ENCODE measurements at places on chromosomes 1 and 21.

DNA sequence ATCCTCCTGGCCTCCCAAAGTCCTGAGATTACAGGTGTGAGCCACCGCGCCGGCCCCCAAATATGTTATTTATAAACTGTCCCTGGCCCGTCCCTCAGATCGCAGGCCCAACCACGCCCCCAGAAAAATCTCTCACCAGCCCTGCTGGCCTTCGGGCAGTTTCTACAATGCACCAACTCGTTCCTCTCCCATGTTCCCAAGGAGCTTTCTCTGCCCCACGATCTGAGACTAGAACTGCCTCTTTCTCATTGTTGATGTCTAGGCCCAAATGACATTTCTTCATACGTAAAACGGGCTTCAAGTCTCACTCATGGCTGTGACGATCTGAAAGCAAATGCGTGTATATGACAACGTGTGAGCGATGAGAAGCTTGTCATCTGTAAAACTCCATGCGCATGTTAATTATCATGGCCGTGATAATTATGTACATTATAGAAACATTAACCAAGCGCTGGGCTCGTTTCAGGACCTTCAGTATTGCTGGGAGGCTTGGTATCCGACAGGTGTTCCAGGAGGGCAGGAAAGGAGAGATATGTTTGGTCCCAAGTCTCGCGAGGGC lies 748 bp upstream of the NIPAL3 start:
- peak overlapping the region; percentile 80 for H3K27ac ChIP-seq
- H3K4me3 ChIP-seq: peak overlapping the region; percentile 78
- H3K27me3 ChIP-seq: no peaks in the 10 kb centered on the region
- DNase-seq: no peak

GRCh38 chr1:35049116-35049515 lies 17.4 kb upstream of the ZMYM6 start:
- no peaks in the 10 kb centered on the region for H3K4me1 ChIP-seq
- no peaks in the 10 kb centered on the region for H3K36me3 ChIP-seq
- no peak overlapping the region for H3K4me3 ChIP-seq

GRCh38 chr1:247574664-247575063 lies 13.5 kb upstream of the OR2G2 start:
- DNase-seq: no peak
- H3K4me1 ChIP-seq: no peaks in the 10 kb centered on the region
- H3K36me3 ChIP-seq: no peaks in the 10 kb centered on the region
- no peak overlapping the region for H3K4me3 ChIP-seq
- no peaks in the 10 kb centered on the region for H3K27me3 ChIP-seq
- H3K27ac ChIP-seq: no peak overlapping the region

- H3K4me1 ChIP-seq: no peaks in the 10 kb centered on the region
- H3K27me3 ChIP-seq: no peaks in the 10 kb centered on the region
- no peak overlapping the region for H3K27ac ChIP-seq
These were observed 103.3 kb downstream of the MRPL39 start for GRCh38 chr21:25503981-25504380.

DNA sequence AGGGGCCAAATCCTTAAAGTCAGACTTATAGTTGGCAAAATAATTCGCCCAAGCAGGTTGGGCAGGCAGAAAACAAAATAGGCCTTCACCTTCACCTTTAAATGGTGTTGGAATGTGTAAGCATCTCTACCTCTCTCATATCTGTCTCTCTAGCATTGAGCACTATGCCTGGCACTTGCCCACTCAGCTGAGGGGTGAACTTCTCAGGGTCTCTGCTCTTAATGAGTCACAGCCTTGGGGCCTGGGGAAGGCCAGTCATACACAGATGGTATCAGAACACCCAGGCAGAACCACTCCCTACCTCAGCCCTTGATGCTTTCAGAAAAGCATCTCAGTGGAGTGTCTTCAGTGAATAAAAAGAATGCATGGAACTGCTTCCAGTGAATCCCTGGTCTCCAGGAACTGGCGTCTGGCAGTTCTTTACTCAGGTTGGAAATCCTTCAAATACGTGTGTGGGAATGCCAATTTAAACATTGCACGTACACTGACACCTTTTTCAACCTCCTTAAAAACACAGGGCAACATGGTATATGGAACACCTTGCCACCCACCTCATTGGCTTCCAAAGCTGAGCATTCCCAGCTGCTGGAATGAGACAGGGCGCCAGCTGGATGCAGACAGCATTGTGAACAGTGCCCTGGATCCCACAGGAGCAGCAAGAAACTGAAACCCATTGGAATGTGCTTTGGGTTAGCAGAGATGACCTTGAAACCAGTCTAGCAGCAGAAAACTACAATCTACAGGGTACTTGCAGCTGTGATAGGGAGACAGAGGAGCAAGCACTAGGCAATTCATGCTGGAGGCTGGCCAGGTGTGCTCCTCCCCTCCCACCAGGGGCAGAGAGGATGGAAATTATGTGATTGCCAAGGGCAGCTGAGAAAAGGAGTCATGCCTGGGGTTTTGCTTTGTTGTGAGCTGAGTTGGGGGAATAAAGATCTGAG lies 30.0 kb downstream of the ZNF697 start:
- no peaks in the 10 kb centered on the region for H3K4me1 ChIP-seq
- DNase-seq: no peak
- no peaks in the 10 kb centered on the region for H3K27me3 ChIP-seq
- H3K36me3 ChIP-seq: no peaks in the 10 kb centered on the region
- H3K4me3 ChIP-seq: no peak overlapping the region
- H3K27ac ChIP-seq: no peak overlapping the region

GRCh38 chr1:83802023-83802422 lies 196.9 kb downstream of the TTLL7 start:
- no peak for DNase-seq
- no peak overlapping the region for H3K27ac ChIP-seq
- H3K36me3 ChIP-seq: no peaks in the 10 kb centered on the region
- no peak overlapping the region for H3K4me3 ChIP-seq
- H3K27me3 ChIP-seq: no peaks in the 10 kb centered on the region

- H3K4me3 ChIP-seq: no peak overlapping the region
- DNase-seq: no peak
- peaks cover 2% of the 10 kb centered on the region for H3K27me3 ChIP-seq
- no peaks in the 10 kb centered on the region for H3K4me1 ChIP-seq
- H3K27ac ChIP-seq: no peak overlapping the region
- H3K36me3 ChIP-seq: no peaks in the 10 kb centered on the region
These were observed 174.7 kb upstream of the PKN2 start for GRCh38 chr1:88509379-88509778.

DNA sequence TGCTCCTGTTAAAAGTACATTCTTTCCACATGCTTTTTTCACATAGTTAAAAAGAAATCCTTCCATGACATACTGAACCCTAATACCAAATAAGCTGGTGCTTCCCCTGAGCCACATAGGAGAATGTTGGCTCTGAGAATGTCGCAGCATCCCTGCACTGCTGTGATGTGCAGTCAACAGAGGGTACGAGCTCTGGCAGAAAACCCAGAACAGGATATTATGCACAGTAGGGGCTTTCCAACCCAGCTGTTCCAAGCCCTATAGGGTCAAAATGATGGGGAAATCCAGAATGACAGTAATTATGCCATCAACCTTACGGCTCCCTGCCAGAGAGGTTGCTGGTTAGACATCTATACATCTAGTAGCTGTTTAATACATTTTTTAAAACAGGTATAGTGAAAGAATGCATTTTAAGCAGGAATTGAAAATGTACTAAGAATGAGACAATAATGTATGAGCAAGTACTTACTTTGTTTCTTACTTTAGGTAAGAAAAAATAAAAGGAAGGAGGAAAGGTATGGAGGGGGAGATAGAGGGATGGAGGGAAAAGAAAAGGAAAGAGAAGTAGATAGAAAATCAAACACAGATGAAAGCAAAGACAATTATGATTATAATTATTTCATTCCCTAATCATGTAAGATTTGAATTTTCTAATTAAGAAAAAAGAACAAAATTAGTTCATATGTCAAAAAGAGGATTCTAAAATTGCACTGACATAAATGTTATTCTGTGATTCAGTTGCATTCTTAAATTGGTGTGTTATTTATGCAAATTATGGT lies 126.0 kb downstream of the NR5A2 start:
- H3K4me1 ChIP-seq: peaks cover 9% of the 10 kb centered on the region
- no peak for DNase-seq
- no peaks in the 10 kb centered on the region for H3K36me3 ChIP-seq
- no peaks in the 10 kb centered on the region for H3K27me3 ChIP-seq
- no peak overlapping the region for H3K27ac ChIP-seq

- H3K4me3 ChIP-seq: no peak overlapping the region
- H3K27ac ChIP-seq: no peak overlapping the region
- H3K27me3 ChIP-seq: no peaks in the 10 kb centered on the region
- no peaks in the 10 kb centered on the region for H3K36me3 ChIP-seq
- DNase-seq: no peak
- peaks cover 15% of the 10 kb centered on the region for H3K4me1 ChIP-seq
These were observed 4.3 kb downstream of the PFKL start for GRCh38 chr21:44304011-44304616.

DNA sequence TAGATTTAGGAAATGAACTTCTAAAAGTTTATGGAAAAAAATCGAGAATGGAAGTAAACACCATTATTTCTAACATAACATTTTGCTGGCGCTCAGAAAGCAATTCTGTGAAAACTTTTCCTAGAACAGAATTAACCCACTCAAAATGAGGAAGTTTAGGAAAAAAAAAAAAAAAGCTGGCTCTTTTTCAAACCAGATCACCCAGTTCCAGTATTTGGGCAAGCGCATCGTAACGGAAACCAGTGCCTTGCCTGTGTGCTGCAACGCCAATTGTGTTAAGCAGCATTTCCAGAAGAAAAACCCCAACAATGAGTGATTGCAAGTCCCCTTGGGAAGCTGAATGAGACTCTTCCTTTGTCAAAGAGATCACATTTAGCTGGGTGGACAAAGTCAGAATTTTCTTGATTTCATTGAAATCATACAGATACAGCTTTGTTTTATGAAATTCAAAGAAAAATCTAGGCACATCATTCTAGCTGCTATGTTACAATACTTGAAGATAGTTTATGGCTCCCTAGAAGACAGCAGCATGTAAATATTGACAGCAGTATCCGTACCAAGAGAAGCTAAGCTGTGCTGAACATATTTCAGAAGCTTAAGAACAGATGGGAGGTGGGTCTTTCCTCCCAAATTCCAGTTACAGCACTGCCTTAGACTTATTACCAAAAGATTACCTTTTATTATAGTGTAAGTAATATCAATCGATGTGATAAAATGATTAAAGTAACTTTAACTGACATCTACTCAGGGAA lies 113.4 kb downstream of the ERG start:
- no peaks in the 10 kb centered on the region for H3K36me3 ChIP-seq
- no peaks in the 10 kb centered on the region for H3K27me3 ChIP-seq
- no peak overlapping the region for H3K4me3 ChIP-seq
- H3K27ac ChIP-seq: no peak overlapping the region
- DNase-seq: no peak

DNA sequence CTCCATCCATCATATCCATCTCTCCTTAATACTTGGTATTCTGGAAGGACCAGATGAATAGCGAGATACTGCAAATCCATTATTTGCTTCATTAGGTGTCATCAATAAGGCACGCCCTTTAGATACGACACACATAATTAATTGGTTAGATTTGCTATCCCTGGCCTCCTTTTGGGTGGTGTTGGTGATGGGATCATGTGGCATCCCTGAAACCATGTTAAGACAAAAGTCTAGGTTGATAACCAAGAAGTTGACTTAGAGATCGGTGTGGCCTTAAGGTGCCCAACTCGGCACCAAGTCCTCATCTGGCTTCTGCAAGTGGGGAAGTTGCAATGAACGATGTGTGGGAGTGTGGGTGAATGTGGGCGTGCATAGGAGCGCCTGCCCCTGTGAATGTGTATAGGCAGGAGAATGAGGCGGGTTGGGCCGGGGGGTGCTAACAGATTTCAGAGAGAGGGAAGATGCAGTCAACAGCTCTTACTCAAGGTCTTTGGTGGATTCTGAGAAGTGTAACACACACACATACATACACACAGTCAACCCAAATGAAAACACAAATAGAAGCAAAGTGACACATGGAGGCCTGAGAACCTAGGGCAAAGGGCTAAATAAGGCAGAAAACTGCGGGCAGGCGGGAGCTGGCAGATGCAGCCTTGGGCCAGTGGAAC lies 415.7 kb upstream of the ESRRG start:
- no peak overlapping the region for H3K4me3 ChIP-seq
- H3K27ac ChIP-seq: no peak overlapping the region
- no peaks in the 10 kb centered on the region for H3K4me1 ChIP-seq
- DNase-seq: no peak
- peaks cover 4% of the 10 kb centered on the region for H3K27me3 ChIP-seq

GRCh38 chr1:18668750-18669404 lies 38.2 kb downstream of the PAX7 start:
- H3K4me1 ChIP-seq: peaks cover 21% of the 10 kb centered on the region
- H3K36me3 ChIP-seq: no peaks in the 10 kb centered on the region
- no peak overlapping the region for H3K4me3 ChIP-seq
- H3K27me3 ChIP-seq: peaks cover 2% of the 10 kb centered on the region
- peak; percentile 32 for DNase-seq

- peak overlapping the region; percentile 77 for H3K4me3 ChIP-seq
- peak overlapping the region; percentile 94 for H3K27ac ChIP-seq
- H3K4me1 ChIP-seq: peaks cover 12% of the 10 kb centered on the region
- peaks cover 8% of the 10 kb centered on the region for H3K36me3 ChIP-seq
These were observed 945 bp downstream of the SRSF4 start for GRCh38 chr1:29180497-29181412.

GRCh38 chr1:18239671-18240070 lies 132.1 kb downstream of the IGSF21 start:
- H3K27ac ChIP-seq: no peak overlapping the region
- H3K4me1 ChIP-seq: no peaks in the 10 kb centered on the region
- H3K36me3 ChIP-seq: no peaks in the 10 kb centered on the region
- H3K4me3 ChIP-seq: no peak overlapping the region
- DNase-seq: no peak

DNA sequence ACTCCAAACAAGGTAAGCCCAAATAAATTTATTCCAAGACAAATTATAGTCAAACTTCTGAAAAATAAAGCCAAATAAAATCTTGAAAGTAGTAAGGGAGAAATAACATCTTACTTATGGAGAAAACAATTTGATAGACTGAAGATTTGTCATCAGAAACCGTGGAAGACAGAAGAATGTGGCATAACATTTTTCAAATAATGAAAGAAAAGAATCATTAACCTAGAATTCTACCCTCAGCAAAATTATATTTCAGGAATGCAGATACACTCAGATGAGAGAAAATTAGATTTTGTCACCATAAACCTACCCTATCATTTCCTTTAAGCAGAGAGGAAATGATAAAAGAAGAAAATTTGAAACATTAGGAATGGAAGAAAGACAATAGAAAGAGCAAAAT lies 27.3 kb upstream of the PADI1 start:
- H3K36me3 ChIP-seq: no peaks in the 10 kb centered on the region
- DNase-seq: no peak
- no peaks in the 10 kb centered on the region for H3K27me3 ChIP-seq
- no peaks in the 10 kb centered on the region for H3K4me1 ChIP-seq

GRCh38 chr1:212651521-212651920 lies 43.0 kb downstream of the ATF3 start:
- no peak for DNase-seq
- H3K27ac ChIP-seq: no peak overlapping the region
- no peaks in the 10 kb centered on the region for H3K36me3 ChIP-seq
- H3K27me3 ChIP-seq: no peaks in the 10 kb centered on the region

All from Panc1 (cell line).